ENCODE measurements at places on chromosomes 11 and 22. TPM values are rescaled to one million over a fixed set of nuclear protein-coding genes. Genes with fewer than 3 reads are reported as not detected.

GRCh38 chr11:133038850-133039249 lies 493.5 kb downstream of the OPCML start:
- DNase-seq = no peak
- no peak overlapping the region for H3K4me3 ChIP-seq
- H3K36me3 ChIP-seq = no peaks in the 10 kb centered on the region
- H3K4me1 ChIP-seq = peaks cover 26% of the 10 kb centered on the region
- H3K27ac ChIP-seq = no peak overlapping the region

DNA sequence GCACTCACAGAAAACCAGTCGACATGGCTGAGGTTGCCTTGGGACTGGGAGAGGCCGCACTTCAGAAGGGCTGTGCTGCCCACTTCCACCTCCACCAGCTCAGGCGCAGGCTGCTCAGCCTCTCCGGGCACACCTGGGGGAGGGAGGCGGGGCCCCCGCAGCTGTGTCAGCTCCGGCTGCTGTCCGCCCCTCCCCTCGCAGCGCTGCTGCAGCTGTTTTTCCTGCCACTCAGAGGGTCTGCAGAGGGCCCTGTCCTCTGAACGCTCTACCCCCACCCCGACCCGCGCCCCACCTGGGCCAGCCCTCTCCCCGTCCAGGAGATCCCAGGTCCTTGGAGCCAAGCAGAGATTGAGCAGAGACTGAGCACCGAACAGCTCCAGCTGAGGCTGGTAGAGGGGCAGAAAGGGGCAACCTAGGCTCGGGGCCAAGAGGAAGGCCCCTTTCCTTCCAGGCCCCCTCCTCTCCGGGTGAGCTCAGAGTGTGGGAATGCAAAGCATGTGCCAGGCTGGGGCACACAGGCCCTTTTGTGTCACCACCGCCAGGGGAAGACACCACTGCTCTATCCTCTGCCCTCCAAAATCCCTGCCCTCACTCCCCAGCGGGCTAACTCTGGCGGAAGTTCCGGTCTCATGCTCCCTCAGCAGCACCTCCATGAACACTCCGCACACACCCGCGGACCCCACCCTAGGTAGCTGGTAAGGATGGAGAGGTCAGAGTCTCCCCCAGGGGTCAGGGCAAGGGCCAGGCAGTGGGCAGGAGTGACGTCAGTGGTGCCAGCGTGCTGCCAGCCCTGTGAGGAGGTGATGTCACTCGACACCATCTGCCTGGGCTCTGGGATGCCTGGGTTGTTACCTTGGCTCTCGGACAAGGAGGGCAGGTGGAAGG lies 1.6 kb downstream of the MCAM start:
- H3K27ac ChIP-seq = no peak overlapping the region
- peaks cover 7% of the 10 kb centered on the region for H3K36me3 ChIP-seq
- H3K4me3 ChIP-seq = peak overlapping the region; percentile 51
- peaks cover 21% of the 10 kb centered on the region for H3K4me1 ChIP-seq
- H3K27me3 ChIP-seq = peaks cover 11% of the 10 kb centered on the region

Gene ZBTB3
- 12.7 TPM for total RNA-seq

Gene NOL12
- 15.7 TPM for total RNA-seq

Gene MYEOV
- total RNA-seq = not detected

Data from endothelial cell (in vitro differentiated cells).